ENCODE measurements at places on chromosomes 11 and 22.

DNA sequence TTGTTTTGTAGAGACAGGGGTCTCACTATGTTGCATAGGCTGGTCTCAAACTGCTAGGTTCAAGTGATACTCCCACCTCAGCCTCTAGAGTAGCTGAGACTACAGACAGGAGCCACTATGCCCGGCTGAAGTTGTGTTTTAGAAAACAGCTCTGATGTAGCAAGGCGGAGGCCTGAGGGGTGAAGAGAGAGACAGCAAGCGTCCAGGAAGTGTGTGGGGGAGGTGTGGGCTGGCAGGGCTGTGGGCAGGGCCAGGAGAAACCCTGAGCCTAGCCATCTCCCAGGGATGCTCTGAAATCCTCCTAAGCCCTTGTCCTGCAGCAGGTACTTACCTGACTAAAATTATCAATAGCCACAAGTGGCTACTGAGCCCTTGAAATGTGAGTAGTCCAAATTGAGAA is 16.1 kb upstream of the RPS3 start:
- DNase-seq: no peak

DNA sequence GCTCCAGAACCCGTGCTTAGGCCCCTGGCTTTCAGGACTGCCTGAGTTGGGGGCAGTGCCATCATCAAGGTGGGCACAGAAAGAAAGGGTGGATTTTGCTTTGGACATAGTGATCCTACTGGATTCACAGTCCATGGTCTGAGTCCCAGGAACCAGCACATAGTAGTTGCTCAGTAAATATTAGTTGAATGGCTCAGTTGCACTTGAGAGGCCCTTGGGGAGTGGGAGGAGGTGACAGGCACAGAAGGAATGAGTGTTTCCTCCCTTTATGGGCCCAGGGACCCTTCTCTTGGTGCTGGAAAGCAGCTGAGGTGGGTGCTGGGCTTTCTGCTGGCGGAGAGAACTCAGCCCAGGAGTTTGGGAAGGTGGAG is 16.6 kb downstream of the ARHGEF17 start:
- no peak for DNase-seq

DNA sequence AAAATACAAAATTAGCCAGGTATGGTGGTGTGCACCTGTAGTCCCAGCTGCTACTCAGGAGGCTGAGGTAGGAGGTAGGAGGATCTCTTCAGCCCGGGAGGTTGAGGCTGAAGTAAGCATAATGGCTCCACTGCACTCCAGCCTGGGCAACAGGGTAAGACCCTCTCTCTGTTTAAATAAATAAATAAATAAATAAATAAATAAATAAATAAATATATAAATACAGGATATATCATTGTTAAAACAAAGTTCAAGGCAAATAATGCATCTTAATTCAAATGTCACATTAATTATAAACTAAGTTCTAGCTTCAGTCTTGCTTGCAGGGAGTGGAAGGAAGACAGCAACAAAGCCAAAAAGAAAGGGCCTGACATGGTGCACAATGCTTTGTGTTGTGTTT is 44.5 kb upstream of the PANX1 start:
- no peak for DNase-seq

DNA sequence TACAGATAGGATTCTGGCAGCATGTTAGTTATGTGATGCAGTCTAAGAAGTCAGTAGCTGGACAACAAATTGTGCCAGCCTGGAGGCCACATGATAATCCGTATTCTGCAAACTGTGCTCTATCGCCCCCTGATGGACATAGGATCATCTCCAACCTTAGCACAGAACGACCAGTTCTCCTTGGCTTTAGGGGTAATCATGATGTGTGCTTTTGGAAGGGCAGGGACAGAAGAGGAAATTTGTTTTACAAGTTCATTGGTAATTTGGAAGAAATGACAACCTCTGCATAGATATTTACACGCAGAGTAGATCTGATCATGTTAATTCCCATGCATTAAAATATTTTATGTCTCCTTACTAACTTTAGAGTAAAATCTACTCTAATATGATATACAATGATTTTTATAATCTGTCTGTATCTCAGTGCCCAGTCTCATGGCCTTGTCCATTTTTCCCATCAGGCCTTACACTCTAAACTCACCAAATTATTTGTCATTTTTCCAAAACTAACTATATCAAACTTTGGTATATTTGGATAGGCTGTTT is 12.1 kb downstream of the OR10D3 start:
- DNase-seq: peak; percentile 17

GRCh38 chr11:490930-491260 is 16.1 kb downstream of the RNH1 start:
- no peak for DNase-seq

- DNase-seq: no peak
These were observed 10.8 kb upstream of the TPP1 start for GRCh38 chr11:6629892-6630631.

- no peak for DNase-seq
These were observed 1.3 kb downstream of the PIK3C2A start for GRCh38 chr11:17206463-17206862.

GRCh38 chr11:9700105-9700801 is 36.4 kb downstream of the SWAP70 start:
- no peak for DNase-seq

- DNase-seq: no peak
These were observed 7.2 kb downstream of the PPFIBP2 start for GRCh38 chr11:7520981-7521487.

- no peak for DNase-seq
These were observed 256.1 kb upstream of the NCAM1 start for GRCh38 chr11:112705148-112705547.

DNA sequence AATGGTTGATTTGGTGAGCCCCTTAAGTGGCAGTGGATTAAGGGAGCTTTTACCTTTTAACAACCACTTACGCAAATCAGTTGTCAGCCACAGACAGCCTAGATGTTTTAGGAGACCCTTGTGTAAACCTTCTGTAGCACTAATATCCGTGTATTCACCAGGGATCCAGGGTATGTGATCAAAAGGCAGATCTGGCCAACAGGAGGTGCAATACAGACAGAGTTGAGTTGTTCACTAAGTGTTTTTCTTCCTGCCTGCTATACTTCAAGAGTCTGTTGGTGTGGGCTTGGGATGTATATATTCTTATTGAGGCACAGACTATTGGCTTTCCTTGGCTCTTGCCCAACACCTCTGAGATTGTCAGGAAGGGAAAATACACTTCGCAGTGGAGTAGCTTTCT is 175.1 kb downstream of the FAT3 start:
- DNase-seq: no peak

DNA sequence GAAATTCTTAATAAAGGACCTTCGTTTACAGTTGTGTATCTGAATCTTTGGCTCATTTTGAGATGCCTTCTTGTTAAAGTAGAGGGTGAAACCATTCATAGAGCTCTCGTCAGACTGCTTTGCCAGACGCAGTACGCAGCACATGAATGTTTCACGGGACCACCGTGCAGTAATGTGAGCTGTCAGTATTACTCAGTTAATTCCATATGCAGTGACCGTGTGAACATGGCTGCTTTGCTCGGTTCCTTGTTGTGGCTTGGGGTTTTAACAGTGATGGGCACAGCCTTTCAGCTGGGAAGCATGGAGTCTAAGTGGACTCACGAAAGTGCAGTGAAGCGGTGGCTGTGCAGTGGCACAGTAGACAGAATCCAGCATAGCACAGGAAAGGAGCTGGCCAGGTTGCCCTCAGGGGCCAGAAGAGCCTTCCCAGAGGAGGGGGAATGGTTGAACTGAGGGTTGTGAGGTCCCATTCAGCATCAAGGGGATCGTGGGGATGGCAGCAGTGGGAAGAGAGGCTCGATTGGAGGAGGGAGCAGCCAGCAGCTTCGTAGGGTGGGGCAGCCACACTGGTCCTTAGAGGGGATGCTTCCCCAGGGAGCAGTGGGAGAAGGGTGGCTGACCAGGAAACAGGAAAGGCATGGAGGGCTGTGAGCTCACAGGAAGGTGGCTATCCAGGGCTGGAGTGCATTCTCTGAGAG is 31.4 kb downstream of the PPFIA1 start:
- no peak for DNase-seq

DNA sequence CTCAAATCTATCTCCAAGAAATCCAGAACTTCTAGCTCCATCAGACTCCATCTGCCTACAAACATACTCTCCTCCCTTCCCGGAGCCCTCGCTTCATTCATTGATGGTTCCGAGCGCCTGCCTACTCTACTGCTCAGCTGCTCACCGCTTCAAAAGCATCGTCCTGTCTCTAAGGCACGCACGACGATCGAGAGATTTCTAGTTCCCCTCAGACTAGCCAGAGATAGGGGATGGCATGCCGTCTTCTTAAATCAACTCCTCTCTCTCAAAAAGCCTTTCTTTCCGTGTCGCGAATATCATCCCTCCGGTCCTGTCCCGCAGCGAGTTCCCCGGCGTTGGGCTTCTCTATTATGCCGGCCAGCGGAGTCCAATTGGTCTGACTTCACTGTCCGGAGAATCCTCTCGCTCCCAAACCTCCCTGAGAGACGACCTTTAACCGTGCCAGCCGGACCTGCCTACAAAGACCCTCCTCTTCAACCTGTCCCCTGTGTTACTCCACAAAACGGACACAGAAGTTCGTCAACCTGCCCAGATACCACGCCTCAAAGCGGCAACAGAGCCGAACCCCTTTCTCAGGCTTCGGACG is 592 bp downstream of the EEF1G start:
- DNase-seq: peak; percentile 17

DNA sequence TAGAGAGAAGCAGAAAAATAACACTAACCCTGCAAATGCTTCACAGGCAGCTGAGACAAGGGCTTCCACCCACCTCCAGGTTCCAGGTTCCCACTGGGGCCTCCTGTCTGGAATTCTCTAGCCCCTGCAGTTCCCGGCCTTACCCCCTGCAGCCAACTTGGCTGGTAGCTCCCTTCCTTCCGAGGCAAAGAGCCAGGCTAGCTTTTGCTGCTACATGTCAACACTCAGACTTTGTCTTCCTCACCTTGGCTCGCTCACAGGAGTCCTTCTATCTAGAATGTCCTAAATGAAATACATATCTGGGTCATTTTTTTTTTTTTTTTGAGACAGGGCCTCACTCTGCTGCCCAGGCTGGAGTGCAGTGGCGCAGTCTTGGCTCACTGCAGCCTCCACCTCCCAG is 9.9 kb upstream of the TTLL1 start:
- no peak for DNase-seq

DNA sequence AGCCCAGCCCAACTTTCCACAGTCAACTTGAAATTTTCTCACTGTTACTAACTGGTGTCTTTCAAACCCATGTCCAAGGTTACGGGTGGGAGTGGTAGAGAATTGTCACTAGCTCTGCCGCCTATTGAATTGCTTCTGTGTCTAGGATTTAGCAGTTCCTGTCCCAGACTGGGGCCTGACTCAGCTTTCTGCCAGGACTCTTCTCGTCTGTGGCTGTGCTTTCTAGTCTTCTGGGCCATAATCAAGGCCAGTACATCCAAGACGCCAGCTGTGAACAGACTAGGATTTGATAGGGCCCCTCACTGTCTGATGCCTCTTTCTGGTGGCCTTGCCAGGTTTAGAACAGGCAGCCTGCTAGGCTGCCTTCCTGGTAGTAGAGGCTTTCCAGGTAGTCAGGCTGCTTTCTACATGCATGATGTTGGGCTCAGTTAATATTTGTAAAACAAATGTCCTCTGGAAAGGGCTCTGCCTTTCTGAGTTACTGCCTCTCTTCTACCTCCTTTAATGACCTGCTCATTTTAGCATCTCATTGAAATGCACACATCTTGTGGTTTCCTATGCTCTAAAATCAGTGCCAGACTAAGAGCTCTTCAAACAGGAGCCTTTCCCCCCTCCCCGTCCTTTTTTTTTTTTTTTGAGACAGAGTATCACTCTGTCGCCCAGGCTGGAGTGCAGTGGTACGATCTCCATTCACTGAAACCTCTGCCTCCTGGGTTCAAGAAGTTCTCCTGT is 13.1 kb upstream of the HIKESHI start:
- no peak for DNase-seq

DNA sequence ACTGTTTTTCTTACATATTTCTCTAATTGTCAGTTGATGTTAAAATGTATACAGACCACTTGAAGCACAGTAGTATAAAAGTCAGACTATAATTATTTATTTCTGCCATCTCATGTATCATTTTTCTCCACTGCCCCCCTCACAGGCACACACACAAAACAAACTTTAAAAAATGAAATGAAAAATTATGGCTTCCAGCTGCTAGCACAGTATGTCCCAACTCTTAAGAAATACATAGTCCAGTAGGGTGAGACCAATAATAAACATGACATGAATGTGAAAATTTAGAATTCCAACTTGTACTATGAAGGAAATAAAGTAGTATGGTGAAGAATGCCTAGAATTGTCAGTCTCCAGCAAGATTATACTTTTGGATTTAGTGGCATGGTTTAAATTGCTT is 1247.9 kb downstream of the JRKL start:
- no peak for DNase-seq

GRCh38 chr22:41288245-41288946 is 2.4 kb upstream of the RANGAP1 start:
- peak; percentile 68 for DNase-seq

- DNase-seq: no peak
These were observed 11.9 kb downstream of the HIPK3 start for GRCh38 chr11:33268945-33269540.

GRCh38 chr11:118918128-118918685 is 7.5 kb downstream of the BCL9L start:
- DNase-seq: no peak

DNA sequence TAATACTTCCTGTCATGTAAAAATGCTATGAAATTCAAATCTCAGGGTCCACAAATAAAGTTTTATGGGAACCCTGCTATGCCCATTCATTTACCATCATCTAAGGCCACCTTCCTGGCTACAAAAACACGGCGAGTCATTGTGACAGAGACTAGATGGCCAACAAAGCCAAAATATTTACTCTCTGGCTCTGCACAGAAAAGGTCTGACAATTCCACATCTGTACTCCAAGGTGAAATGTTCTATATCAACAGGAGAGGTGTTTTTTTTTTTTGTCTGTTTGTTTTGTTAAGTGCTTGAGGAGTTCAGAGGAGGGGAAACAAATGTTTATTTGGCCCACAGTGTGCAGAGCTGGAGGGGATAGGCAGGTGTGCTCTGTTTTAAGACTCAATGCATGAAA is 18.6 kb upstream of the TMA7B start:
- no peak for DNase-seq
